B cell (primary cell): ENCODE measurements at places on chromosomes 3 and 15. TPM values are rescaled to one million over a fixed set of nuclear protein-coding genes. Genes with fewer than 3 reads are reported as not detected.

DNA sequence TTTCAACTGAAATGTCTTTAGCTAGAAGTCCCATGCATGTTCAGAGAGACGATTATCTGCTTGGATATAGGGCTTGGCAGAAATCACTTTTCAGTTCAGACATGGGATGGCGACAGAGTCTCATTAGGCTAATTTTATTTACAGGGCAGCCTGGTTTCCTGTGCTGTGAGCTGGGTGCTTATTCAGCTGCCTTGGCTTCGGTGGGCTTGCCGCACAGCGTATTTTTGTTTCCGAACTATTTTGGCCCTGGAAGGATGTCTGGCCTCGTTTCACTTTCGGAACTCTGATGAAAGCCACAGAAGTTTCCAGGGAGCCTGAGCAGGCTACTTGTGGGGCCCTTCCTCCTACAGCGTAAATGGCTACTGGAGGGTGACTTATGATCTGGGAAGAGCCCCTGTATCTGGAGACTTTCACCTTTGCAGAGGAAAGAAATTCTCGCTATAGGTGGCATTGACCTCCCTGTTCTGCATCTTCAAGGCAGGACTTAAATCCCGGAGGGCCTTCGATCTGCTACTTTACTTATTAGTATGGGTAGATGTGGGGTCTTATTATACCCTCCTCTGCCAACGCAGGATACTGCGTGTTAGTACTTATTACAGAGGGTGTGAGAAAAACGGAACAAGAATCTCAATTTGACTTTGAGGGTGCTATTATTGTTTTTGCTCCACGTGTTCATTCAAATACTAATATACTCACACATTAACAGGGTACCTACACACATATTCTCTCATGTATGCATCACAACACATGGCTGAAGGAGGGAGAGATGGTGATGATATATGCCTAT is 364.0 kb upstream of the RBMS3 start:
- DNase-seq = peak; percentile 24

DNA sequence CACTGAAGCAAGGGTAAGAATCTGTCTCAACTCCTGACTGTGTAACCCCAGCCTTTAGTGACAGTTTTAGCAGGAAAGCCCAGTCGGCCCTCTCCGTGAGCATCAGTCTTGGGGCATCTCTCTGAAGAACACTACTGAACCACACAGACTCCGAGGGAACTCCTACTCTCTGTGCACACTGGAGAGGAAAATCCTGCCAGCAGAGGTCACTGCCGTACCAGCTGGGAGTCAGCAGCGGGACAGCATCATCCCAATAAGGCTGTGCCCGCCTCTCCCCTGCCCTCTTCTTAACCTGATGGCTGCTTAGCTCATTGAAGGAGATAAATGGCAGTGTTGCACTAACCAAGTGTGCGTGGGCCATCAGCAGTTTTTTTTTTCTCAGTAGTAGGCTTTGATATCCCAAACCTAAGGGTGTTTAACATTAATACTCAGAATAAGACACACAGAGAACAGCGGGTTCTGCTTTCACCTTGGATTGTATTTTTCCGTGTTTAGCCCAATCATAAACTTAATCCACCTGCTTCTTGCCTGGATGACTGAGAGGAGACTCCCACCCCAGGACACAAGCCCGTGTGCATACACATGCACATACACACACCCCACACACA is 26.6 kb upstream of the RASA2 start:
- DNase-seq = peak; percentile 85

DNA sequence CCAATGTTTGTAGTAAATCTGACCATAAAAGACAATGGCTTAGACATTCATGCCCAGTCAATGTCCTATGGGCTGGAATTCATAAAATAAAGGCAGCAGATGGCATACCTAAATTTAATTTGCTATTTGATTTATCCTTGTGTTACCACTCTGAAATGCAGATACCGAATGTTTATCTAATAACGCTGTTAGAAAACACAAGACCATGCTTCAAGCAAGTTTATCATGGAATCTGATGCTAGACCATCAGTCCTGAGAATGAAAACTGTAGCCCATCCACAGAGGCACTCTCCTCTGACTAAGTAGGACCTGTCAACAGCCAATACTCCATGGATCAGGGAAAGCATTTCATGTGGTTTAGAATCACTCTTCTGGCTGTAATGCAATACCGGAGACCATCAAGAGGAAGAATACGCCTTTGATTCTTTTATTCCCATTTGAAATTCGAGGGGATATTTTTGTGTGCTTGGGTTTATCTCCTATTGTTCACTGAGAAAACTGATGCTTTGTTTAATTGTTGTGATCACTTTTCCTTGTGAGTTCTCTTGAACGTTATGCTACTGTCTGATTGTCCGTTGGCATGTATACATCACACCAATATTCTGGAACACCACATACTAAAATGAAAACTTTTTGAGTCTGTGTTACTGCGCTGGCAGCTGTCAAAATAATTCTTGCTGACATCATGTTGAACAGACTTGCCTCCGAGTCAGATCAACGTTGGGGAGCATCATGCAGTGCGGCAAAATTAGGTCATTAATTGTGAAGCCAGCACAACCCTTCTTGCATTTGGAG is 12.1 kb upstream of the CPB1 start:
- DNase-seq = no peak

GRCh38 chr15:44414001-44414400 is 13.4 kb upstream of the CTDSPL2 start:
- DNase-seq = no peak

DNA sequence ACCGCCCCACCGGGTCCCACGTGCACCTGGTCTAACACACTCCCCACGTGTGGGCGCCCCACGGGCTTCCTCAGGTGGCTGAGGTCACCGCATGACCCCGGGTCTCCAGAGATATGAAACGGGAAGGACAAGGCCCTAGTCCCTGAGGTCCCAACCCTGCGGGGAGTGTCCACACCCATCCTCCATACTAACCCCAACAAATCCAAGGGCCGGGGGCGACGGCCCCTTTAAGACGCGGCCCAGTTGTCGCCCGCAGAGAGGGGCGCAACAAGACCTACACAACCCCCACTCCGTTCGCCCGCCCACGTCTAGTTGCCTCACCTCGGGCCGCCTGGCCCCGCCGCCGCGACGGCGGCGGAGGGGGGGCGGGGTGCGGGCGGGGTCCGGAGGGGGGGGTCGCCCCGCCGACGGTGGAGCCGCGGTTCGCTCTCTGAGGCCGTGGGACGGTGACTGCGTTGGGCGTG is 396 bp downstream of the INO80 start:
- DNase-seq = peak; percentile 95

DNA sequence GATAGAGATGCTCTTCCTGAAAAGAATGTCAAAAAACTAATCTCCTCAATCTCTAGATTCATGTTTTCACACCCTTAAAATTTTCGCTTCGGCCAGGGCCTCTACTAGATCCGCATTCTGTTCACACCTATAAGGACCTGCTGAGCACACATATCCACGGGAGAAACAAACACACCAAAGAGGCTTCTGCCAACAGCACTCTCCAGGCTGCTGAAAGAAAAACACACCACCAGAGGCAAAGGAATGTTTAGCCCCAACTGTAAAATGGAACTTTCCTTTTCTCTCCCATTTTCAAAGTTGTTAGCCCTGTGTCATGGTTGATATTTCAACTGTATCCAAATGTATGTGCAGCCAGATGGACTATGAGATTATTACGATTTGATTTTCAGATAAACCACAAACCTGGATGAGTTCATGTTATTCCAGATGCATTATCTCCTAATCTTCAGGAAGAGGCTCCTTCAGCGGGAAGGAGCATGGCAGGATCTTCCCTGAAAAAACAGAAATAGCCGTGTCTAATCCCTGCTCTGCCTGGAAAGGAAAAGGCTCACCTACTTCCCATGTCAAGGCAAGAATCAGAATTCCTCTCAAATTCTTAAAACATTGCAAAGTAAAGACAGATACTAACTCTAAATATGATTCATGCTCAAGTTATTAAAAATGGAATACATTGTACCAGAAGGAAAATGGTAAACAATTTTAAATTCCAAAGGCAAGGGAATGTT is 442.7 kb upstream of the NR2F2 start:
- DNase-seq = no peak

DNA sequence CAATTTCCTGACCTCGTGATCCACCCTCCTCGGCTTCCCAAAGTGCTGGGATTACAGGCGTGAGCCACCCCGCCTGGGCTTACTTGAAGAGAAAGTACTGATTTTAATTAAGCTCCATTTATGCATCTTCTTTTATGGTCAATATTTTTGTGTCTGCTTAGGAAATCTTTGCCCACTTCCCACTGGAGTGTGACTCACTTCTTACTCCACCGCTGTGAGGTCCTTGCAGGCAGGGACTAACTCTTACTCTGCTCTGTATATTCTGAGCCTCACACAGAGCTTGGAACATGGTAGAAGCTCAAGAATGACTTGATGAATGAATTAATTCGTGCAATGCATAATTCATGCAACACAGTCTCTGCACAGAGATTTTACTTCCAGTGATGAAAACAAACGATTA is 2.9 kb upstream of the TM4SF19 start:
- DNase-seq = no peak

- DNase-seq = no peak
These were observed 1.7 kb upstream of the COL7A1 start for GRCh38 chr3:48596676-48597407.

GRCh38 chr3:195224156-195224979 is 46.6 kb downstream of the XXYLT1 start:
- no peak for DNase-seq

GRCh38 chr15:66827039-66827697 is 125.1 kb downstream of the SMAD6 start:
- DNase-seq = no peak

DNA sequence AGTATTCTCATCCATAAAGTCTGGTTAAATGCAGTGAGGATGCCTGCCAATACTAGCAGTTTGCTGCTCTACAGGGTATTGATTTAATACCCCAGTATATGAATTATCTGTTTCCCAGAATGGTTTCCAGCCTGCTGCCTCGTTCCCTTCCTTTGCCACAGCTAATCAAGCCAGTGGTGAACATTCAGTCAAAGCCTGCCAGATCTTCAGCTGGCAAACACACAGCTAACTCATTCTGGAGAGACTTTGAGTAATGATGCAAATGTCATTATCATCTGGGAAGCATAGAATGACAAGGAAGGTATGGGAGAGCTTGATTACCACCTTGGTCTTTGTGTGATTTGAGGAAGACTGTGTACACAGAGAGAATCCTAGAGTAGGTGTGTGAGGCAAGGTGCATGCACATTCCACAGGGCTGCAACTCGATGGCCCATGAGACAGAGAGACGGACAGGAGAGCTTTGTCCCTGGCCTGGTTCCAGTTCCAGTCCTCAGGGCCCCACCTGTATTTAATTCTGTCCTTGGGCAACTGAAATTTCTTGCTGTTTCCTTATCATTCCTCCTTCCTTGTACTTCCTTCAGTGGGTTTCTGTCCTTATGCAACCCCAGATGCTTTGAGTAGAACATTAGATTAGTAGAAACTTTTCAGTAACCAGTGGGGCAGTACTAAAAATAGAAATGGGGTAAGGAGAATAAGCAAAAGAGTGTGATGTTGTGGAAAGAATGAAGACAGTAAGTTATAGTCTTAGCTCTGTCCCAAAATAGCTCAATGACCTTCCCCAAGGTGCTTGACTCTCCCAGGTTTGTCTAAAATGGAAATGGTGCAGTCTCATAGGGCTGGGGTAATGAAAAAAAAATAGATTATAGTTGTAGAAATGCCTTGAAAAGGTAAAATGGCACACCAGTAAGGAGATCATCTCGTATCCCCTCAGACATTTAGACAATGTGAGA is 72.5 kb downstream of the MITF start:
- DNase-seq = no peak

DNA sequence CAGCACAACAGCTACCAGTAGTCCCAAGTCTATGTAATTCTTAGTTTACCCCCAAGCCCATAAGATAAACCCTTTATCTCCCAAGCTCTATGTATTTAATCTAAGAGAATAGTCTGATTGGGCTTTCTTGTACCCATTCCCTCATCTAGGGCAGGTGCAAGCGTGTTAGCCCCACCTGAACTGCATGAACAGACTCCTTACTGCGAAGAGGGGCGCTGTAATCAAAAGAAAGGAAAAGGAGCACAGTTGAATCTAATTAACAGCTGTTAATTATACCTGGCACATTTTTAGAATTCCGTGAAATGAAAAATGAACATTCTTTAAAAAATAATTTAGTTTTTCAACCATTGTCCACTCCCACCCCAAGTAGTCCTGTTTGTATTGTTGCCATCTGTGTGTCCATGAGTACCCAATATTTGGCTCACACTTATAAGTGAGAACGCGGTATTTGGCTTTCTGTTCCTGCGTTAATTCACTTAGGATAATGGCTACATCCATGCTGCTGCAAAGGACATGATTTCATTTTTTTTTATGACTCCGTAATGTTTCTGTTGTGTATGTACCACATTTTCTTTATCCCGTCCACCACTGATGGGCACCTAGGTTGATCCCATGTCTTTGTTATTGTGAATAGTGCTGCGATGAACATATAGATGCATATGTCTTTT is 26.5 kb upstream of the NEDD4 start:
- DNase-seq = no peak

DNA sequence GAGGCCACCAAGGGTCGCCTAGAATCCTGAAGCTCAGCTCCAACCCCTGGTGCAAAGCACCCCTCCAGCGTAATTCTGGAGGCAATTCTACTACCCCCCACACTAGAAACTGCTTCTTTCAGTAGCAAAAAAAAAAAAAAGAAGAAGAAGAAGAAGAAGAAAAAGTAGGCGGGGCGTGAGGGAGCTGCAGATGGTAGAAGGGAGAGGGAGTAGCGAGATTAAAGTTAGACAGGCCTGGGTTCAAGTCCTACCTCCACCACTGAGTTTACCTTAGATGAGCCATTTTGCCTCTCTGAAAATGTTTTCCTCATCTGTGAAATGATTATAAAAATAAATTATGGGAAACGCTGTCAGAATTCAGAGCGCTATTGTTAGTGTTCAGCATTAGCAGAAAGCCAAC is 913 bp downstream of the FAM174B start:
- DNase-seq = no peak

DNA sequence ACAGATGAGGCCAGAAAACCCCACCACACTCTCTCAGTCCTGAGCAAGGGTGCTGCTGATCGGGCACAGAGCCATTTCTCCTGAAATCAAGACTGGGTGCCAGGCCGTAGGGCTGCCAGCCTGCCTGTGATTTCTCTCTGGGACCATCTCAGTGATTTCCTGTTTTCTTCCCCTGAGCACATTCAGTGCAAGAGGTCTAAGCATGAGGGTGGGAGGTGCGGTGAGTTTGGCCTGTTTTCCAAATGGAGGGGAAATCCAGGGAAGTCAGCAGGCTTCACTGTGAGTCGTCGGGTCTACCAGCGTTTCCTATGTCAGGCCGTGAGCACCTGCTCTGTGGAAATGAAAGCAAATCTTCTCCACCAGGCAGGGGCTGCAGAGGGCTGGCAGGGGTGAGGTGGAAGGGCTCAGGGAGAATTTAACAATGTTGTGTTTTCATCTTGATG is 82.3 kb downstream of the ST6GAL1 start:
- DNase-seq = peak; percentile 82

DNA sequence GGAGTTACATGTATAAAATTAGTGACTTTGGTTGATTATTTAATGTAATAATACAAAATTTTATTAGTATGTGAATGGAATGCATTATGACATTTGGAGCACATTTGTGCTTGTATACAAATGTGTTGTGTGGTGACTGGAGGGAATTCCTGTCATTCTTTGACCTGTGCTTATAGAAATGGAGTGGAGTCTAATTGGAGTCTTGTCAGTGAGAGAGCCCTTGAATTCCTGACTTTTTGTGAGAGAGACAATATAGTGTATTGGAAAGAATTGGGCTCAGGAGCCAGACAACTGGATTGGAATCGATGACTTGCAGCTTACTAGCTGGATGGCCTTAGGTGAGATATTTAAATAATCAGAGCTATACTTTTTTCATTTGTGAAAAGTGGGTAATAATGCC is 9.4 kb downstream of the TCF12 start:
- DNase-seq = no peak

Gene ZBBX
- total RNA-seq = not detected in 2 replicates

Gene TMEM40
- total RNA-seq = not detected in 2 replicates

Gene CIP2A
- 8.8 and 11.0 TPM in 2 replicates for total RNA-seq

Gene GOLGA8S
- total RNA-seq = 0.12 TPM in 1 of 2 replicates, not detected in the other

Gene EPHB1
- total RNA-seq = 0.87 TPM in 1 of 2 replicates, not detected in the other

Gene FOXB1
- not detected in 2 replicates for total RNA-seq
